Brain microvascular endothelial cell (primary cell): ENCODE measurements at places on chromosomes 5 and 9.
A peak's percentile ranks its signal among the peaks of the same experiment; 100 is the strongest.

GRCh38 chr9:27261517-27262211 lies 35.3 kb downstream of the EQTN start:
- peak; percentile 8 for DNase-seq

DNA sequence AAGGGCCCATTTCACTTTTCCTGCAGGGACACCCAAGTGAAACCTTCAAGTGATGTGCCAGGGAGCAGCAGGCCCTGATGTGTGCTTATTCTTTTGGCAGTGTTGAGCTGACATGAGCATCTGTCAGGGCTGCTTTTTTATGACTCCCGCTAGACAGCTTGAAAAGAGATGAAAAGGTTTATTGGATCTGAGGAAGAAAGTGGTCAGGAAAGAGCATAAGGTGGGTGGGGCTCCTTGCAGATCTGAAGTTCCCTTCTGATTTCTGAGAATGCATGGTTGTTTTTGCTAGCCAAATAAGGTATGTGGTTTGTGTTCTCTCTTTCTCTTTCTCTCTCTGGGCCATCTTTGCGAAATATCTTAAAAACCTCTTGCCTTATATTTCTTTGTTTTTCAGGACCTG lies 316.1 kb downstream of the DMRT2 start:
- DNase-seq, result no peak

DNA sequence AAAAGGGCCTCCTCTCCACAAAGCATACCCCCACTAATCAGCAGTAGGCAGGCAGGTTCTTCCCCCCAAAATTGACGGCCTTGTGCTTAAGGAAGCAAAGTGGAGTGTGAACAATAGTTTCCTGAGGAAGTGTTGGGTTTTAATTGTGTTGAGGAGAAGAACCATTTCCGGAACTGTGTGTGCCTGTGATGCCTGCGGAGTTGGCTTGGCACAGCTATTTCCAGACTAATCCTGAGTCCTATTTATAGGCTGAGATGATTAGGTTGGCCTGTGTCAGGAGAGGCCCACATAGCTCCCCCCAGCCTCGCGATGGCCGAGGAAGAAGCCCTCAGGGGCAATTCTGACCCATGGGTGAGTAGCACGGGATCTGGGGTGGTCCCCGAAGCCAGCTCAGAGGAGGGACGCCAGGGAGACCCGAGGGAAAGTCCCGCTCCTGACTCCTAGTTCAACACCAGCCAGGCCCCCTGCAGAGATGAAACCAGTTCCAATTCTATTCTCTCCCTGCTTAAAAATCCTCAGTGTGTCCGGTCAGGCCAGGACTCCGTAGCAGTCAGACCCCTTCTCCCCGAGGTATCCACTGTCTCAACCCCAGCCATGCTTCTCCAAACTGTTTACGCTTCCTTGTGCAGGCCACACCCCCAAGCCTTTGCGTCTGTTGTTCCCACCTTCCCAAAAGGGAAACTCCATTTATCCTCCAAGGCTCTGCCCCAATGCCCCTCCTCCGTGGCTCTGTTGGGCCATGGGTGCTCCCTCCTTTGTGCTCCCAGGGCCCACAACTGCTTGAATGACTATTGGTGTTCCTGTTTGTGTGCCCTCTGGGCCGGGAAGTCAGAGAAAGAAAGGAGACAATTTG lies 18.1 kb downstream of the GSN start:
- DNase-seq, result peak; percentile 52

DNA sequence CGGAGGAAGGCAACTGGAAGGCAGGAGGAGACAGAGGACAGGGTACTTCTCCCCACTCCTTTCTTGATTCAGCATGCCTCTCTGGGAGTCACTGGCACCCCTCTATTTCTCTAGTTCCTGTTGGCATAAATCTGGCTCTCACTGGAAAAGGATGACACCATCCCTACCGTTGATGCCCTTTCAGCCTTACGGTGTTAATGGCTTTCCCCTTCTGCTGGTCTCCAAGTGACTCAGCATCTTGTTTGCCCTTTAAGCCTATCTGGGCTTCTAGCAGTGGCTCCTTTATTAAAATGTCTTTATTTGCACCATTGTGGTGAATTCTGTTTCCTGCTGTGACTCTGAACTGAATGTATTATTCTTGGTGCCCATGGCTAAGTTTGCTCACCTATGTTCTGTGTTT lies 227.3 kb upstream of the GLRA1 start:
- no peak for DNase-seq

DNA sequence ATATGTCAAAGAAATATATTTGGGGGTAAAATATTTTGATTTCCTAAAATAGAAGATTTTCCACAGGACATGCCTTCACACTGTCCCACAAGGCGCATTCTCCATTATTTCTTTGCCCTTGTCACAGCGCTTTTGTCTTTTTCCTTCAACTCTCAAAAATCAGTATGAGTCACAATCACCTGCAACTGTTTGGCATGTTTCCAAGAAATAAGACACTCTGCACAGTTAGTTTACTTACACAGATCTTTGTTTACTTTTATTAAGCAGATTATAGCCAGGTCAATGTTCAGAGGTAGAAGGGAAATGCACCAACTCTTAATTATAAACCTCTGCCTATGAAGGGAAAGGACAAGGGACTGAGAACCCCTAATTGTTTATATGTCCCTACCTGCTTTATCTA lies 9.5 kb downstream of the CEMIP2 start:
- no peak for DNase-seq

DNA sequence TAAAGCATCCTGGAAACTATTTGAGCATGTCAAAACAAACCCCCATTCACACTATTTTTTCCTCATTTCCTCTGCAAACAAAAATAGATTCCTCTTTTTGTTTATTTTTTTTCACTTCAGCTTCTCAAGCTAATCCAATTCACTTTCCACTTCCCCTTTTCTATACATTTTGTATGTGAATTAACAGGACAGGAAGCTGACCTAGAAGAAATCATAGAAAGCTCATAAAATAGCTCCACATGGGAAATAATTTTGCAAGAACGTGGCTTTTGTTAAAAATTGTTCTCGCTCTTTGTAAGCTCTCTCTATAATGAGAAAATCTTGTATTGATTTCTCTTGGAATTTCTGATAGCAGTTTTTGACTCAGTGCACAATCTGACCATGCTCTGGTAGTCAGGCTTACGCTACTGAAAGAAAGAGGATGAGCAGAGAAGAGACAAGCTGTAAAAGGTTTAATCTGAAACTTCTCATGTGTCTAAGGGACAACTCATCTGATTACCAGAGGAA lies 215.8 kb downstream of the ADAMTS12 start:
- DNase-seq, result no peak

DNA sequence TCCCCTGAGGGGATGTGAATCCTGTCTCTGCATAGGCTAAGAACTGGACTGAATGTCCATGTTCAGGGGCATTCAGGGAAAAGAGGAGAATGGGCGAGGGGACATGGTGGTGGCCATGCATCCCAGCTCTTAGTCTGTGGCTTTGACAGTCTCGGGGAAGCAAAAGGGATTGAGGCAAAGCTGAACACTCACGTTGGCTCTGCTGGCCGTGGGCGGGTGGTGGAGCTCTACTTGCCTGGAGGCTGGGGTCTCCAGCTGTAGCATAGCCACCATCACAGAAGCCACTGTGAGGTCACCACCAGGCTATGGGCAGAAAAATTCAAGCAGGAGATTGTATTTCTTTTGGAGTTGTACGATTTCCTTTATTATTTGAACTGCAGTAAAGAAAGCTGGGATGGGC lies 4.1 kb downstream of the GARIN3 start:
- DNase-seq, result no peak

DNA sequence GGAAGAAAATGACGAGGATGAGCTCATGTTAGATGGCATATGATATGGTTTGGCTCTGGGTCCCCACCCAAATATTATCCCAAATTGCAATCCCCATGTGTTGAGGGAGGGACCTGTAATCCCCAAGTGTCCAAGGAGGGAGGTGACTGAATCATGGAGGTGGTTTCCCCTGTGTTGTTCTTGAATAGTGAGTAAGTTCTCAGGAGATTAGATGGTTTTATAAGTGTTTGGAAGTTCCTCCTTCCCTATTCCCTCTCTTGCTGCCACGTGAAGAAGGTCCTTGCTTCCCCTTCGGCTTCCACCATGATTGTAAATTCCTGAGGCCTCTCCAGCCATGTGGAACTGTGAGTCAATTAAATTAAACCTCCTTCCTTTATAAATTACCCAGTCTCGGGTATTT lies 10.1 kb downstream of the EDIL3 start:
- DNase-seq, result peak; percentile 29

- peak; percentile 51 for DNase-seq
Measured at GRCh38 chr5:73447530-73448462, 781 bp downstream of the FOXD1 start.

- no peak for DNase-seq
Measured at GRCh38 chr9:20033511-20033910, 244.7 kb upstream of the SLC24A2 start.

- DNase-seq, result no peak
Measured at GRCh38 chr5:119420169-119420568, 32.1 kb upstream of the HSD17B4 start.

- DNase-seq, result no peak
Measured at GRCh38 chr5:33735072-33735471, 156.7 kb downstream of the ADAMTS12 start.

GRCh38 chr5:95102080-95102479 lies 182.8 kb downstream of the MCTP1 start:
- DNase-seq, result no peak

GRCh38 chr5:150065346-150065745 lies 21.0 kb downstream of the CSF1R start:
- peak; percentile 47 for DNase-seq

DNA sequence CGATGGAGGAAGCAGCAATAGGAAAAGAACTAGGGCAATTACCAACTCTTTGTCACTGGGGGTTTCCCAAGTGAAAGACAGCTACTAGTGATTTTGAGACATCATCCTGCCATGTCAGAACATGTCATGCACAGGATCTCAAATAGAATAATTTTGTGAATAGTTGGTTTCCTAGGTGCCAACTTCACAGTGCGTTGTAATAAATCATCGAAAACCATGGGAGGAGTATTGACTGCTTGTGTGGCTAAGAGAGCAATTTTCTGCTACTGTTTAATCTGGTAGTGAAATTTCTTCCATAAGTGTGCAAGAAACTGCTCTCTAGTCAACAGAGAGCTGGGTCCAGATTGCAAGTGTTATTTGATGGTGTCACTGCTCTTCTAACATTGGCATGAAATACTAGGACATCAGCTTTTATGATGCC lies 168.6 kb downstream of the NNT start:
- no peak for DNase-seq

GRCh38 chr9:74064702-74065101 lies 432.4 kb upstream of the RORB start:
- no peak for DNase-seq

DNA sequence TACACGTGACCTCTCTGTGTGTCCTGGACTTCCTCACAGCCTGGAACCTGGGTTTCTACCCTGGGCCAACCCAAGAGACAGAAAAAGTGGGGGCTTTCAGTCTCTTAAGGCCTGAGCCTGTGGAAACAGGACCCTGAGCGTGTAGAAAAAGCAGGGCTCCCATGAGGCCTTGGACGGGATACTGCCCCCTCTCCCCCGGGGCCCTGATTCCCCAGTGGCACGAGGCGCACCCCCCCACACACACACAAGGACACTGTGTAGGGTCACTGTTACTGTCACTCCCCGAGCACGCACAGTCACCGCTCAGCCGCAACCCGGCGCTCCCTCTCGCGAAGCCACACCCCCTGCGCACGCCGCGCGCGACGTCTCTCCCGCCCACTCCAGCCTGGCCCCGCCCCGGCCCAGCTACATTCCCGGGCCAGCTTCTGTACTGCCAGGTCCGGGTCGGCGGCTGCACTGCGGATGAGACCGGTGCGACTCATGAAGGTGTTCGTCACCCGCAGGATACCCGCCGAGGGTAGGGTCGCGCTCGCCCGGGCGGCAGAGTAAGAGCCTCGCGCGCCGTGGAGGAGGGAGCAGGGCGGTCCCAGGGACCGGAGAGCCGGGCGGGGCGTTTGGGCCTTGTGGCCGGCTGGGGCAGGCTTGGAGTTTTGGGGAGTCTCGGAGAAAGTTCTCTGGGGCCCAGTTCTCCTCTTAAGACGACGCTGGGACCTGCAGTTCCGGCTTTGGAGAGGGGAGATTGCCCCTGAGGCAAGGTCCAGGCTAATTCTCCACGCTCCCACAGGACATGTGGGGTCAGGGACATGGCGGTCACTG lies at the start of gene GRHPR:
Gene GRHPR (plus strand): TSS at position 408 of the 816 bp plus-strand sequence. CDS start 55 bp downstream, at position 463.
- peak; percentile 53 for DNase-seq

- DNase-seq, result peak; percentile 37
Measured at GRCh38 chr5:16160706-16161105, 18.9 kb downstream of the MARCHF11 start.

- no peak for DNase-seq
Measured at GRCh38 chr5:171586436-171586835, 167.0 kb downstream of the FGF18 start.

DNA sequence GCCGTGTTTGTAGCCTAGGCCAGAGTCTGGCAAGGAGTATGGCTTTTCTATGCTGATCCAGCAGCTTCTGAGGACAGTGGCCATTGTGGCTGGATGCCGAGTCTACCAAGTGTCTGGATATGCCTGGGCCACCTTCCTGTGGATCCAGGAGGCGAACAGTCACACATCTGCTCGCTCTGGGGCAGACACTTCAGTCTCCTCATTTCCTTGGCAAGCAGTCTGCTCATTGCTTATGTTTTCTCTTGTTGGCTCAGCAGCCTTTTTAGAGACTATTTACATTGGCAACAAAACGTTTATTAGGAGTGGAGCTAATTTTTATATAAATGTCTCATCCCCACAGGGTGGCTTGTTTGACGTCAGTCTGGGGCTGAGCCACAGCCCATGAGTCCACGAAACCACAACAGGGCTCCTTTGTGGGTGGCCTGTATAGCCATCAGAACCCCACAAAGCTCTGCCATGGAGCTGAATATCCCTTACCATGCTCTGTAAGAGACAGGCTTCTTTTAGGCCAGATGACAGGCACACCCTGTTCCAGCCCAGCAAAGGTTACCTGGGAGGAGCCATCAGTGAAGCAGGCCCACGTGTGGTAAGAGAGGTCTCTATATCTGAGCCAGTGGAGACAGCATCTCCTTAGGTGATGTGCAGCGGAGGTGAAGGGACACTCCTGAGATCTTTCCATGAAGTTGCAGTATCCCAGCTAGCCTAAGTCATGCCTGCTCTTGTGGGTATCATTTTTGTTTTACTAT lies 221.7 kb downstream of the DIRAS2 start:
- no peak for DNase-seq

- no peak for DNase-seq
Measured at GRCh38 chr5:146005264-146005663, 68.9 kb downstream of the SH3RF2 start.

GRCh38 chr5:40828690-40829661 lies 6.0 kb downstream of the RPL37 start:
- no peak for DNase-seq

- no peak for DNase-seq
Measured at GRCh38 chr5:37658440-37658839, 181.4 kb downstream of the GDNF start.

DNA sequence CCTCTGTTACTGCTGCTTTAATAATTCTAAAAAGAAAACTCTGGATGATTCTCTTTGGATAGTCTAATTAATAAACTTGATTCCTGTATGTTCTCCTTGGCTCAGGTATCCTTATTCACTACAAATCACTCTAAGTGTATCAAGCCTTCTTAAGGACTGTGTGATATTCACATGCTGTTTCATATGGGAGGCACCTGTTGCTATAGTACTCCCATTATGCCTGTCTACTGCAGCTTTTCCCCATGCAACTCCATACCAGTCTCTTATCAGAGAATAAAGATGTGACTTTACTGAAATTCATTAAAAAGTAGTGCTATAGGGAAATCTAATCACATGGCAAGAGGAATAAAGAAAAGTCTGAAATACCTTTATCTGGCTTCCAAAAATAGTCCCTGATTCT lies 14.7 kb downstream of the BRD8 start:
- no peak for DNase-seq
